K562 (cell line): ENCODE measurements at places on chromosomes 2 and 18. TPM values are rescaled to one million over a fixed set of nuclear protein-coding genes. Genes with fewer than 3 reads are reported as not detected.

Gene KIF5C
- total RNA-seq = 0.09 TPM in 2 replicates

Gene MYO3B
- 3.5 and 4.7 TPM in 2 replicates for total RNA-seq

Gene ERBB4
- total RNA-seq = not detected in 2 replicates

Gene AFF3
- total RNA-seq = 0.02 and 0.11 TPM in 2 replicates

Gene OR6B2
- total RNA-seq = not detected in 2 replicates

Gene NEUROD1
- not detected in 2 replicates for total RNA-seq

Gene ATOH8
- total RNA-seq = not detected in 2 replicates

GRCh38 chr2:23788100-23788499, 138.8 kb downstream of the ATAD2B start:
- peaks cover 4% of the 10 kb centered on the region; the same call in 1 of the 2 replicates for H3K4me1 ChIP-seq
- 0 out of 3 replicates have a peak overlapping the region, but pooled peaks have one; percentile 7 for H3K27ac ChIP-seq
- no peak for DNase-seq
- H3K27me3 ChIP-seq = no peaks in the 10 kb centered on the region
- no peak overlapping the region for H3K4me3 ChIP-seq
- peaks cover 17% of the 10 kb centered on the region; the same call in 2 of the 3 replicates for H3K36me3 ChIP-seq

DNA sequence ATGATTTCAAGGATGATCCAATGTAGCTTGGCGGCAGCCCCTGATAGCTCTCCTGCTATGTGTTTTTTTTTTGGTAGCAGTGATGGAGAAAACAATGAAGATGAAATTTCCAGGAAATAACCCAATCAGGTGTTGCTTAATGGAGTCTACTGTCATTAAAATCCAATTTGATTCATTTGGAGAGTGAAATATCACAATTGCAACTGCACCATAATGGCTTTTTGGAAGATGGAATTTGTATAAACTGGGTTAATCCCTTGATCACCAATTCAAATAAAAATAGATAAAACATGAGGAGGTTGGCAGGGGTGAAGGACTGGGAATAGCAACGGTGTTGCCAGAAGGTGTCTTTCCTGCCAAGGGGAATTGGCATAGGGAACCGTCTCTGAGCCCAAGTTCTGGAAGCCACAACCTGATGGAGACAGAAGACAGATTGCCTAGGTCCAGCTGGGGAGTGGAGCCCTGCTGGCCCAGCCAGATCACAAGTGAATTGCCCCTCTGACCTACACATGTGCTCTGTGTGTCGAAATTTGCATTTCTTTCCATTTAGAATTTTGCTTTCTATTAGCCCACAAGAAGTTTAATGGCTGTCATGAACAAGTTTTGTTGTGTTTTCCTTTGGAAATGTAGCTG, 170.3 kb upstream of the SPRED2 start:
- peaks cover 14% of the 10 kb centered on the region for H3K27me3 ChIP-seq
- no peaks in the 10 kb centered on the region for H3K4me1 ChIP-seq
- no peak for DNase-seq
- H3K4me3 ChIP-seq = no peak overlapping the region
- no peaks in the 10 kb centered on the region for H3K36me3 ChIP-seq

- H3K27ac ChIP-seq = no peak overlapping the region
- no peak for DNase-seq
- no peak overlapping the region for H3K4me3 ChIP-seq
- H3K36me3 ChIP-seq = no peaks in the 10 kb centered on the region
- H3K27me3 ChIP-seq = no peaks in the 10 kb centered on the region
These were observed 15.6 kb downstream of the PDE6D start for GRCh38 chr2:231765496-231765929.

- H3K4me3 ChIP-seq = no peak overlapping the region
- no peaks in the 10 kb centered on the region; the same call in 1 of the 2 replicates for H3K4me1 ChIP-seq
- H3K36me3 ChIP-seq = no peaks in the 10 kb centered on the region
- peaks cover 15% of the 10 kb centered on the region; the same call in 2 of the 3 replicates for H3K27me3 ChIP-seq
These were observed 33.9 kb downstream of the SOWAHC start for GRCh38 chr2:109648041-109648527.

DNA sequence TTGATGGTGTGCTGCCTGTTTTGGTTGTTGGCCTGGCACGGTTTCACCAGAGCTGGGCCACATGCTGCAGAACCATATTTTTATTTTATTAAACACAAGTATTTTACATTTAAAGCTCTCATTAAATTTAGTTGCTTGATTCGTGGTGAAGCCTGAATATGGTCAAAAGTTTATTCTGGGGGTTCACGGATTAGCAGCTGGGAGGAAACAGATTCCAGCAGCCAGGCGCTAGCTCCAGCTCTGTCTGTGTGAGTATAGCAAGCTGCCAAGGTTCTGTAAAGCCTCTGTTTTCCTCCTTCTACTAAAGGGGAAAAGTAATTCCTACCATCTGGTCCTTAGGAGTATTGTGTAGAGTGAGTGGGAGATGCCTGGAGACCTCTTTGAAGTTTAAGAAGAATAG, 22.5 kb downstream of the GATA6 start:
- no peak overlapping the region for H3K4me3 ChIP-seq
- H3K36me3 ChIP-seq = no peaks in the 10 kb centered on the region
- no peaks in the 10 kb centered on the region for H3K27me3 ChIP-seq
- peaks cover 9% of the 10 kb centered on the region; the same call in 1 of the 2 replicates for H3K4me1 ChIP-seq

DNA sequence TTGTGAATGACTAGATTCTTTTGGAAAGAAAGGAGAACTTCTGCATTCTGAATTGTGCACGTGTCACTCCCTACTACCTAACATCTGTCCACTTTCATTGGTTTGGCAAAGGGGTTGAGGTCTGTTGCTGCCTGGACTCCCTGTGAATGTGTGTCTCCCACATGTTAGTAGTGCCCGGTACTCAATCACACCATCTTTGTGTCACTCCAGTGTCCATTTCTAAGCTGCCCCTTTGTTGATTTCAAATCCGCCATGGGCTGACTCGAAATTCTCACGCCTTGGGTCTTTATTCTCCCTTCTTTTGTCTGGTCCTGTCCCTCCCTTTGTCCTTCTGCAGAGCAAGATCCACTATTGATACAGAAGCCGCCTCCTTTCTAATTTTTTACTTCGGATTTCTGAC, 7.5 kb downstream of the DPYSL5 start:
- H3K36me3 ChIP-seq = no peaks in the 10 kb centered on the region
- no peak overlapping the region for H3K27ac ChIP-seq
- H3K4me3 ChIP-seq = no peak overlapping the region
- no peaks in the 10 kb centered on the region for H3K4me1 ChIP-seq
- H3K27me3 ChIP-seq = peaks cover 18% of the 10 kb centered on the region
- DNase-seq = no peak

DNA sequence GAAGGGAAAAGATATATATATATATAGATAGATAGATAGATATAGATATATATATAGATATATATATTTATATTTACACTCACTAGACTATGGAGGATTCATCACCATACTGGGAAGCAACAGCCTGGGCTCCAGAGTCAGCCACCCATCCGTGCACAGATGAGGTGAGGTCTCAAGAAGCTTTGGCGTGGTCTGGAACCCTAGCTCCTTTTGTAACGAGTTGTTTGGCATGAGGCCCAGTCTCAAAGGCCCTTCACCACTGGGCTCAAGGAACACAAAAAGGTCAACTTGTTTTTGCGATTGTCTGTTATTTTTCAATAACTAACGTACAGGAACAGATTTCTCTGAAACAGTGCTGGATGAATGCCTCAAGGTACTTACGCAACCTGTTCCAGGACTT, 448.7 kb downstream of the CMPK2 start:
- no peaks in the 10 kb centered on the region for H3K36me3 ChIP-seq
- no peaks in the 10 kb centered on the region for H3K27me3 ChIP-seq
- H3K4me3 ChIP-seq = no peak overlapping the region
- H3K4me1 ChIP-seq = no peaks in the 10 kb centered on the region

- no peak for DNase-seq
- no peak overlapping the region for H3K4me3 ChIP-seq
- no peaks in the 10 kb centered on the region for H3K4me1 ChIP-seq
- no peaks in the 10 kb centered on the region for H3K36me3 ChIP-seq
These were observed 56.5 kb downstream of the TPGS2 start for GRCh38 chr18:36772241-36772723.

GRCh38 chr2:10045561-10046355, 2.4 kb downstream of the KLF11 start:
- no peaks in the 10 kb centered on the region for H3K27me3 ChIP-seq
- H3K27ac ChIP-seq = no peak overlapping the region
- peaks cover 46% of the 10 kb centered on the region for H3K36me3 ChIP-seq
- peaks cover 7% of the 10 kb centered on the region; the same call in 2 of the 3 replicates for H3K4me1 ChIP-seq
- DNase-seq = no peak

GRCh38 chr2:28419443-28420270, 27.0 kb downstream of the FOSL2 start:
- no peak for DNase-seq
- H3K36me3 ChIP-seq = no peaks in the 10 kb centered on the region
- peaks cover 27% of the 10 kb centered on the region for H3K27me3 ChIP-seq
- no peak overlapping the region for H3K27ac ChIP-seq

DNA sequence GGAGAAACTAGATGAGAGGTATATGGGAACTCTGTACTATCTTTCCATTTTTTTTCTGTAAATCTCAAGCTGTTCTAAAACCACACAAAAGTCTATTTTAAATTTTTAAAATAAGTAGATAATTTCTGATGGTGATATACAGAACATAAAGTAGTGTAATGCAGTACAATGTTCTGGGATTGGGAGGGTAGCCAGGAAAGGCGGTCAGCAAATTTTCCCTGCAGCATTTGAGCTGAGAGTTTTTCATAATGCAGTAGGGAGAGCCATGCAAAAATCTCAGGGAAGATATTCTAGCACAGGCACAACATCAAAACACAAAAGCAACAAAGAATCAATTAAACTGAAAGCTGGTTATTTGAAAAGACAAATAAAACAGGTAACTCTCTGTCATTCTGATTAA, 141.5 kb downstream of the NCKAP5 start:
- H3K4me1 ChIP-seq = no peaks in the 10 kb centered on the region
- no peak for DNase-seq
- H3K27ac ChIP-seq = no peak overlapping the region
- no peaks in the 10 kb centered on the region for H3K36me3 ChIP-seq
- no peak overlapping the region for H3K4me3 ChIP-seq
- no peaks in the 10 kb centered on the region for H3K27me3 ChIP-seq

DNA sequence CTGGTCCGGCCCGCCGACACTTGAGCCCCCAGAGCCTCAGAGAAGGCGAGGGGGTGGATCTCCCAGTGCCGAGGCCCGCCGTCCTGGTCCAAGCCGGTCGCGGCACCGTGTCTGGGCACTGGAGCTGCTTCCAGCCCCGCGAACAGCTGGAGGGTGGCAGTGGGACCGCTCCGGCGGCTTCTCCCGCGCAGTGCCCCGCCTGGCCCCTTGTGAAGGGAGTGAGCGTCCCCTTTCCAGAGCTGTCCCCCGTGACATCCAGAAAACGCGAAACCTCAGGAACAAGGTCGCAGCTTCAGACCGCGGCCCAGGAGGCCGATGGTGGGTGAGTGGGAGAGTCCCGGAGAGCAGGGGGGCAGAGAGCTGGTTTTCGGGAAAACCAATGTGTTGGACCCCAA, 579 bp upstream of the EMX1 start:
- H3K4me1 ChIP-seq = peaks cover 53% of the 10 kb centered on the region
- no peaks in the 10 kb centered on the region for H3K36me3 ChIP-seq
- H3K27me3 ChIP-seq = peaks cover 66% of the 10 kb centered on the region
- H3K27ac ChIP-seq = no peak overlapping the region
